ENCODE measurements at places on chromosomes 4 and X.
A peak's percentile ranks its signal among the peaks of the same experiment; 100 is the strongest.

GRCh38 chr4:56182356-56182755 is 204.9 kb downstream of the AASDH start:
- DNase-seq = no peak

DNA sequence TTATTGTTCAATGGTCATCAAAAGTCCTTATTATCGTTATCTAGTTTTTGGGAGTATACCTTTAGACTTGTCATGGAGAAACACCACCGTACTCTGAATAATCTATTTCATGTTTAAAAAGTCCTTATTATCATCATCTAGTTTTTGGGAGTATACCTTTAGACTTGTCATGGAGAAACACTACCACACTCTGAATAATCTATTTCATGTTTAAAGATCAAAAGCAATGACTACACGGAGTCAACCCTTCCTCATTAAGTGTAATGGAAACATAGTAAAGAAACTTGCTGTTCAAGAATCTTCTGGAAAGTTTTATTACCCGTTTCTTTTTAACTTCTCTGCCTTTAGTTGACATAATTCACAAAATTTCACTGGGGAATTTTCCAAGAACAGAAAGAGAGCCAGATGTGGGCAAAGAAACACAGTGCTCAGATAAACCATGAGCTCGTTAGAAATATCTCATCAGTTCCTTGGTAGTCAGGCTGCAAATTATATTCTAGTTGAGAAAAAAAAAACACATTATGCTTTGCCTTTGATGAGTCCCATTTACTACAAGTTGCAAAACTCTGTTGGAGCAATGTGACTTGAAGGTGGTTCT is 158.8 kb downstream of the AFAP1 start:
- DNase-seq = no peak

GRCh38 chr4:7826909-7827306 is 112.8 kb downstream of the AFAP1 start:
- no peak for DNase-seq

DNA sequence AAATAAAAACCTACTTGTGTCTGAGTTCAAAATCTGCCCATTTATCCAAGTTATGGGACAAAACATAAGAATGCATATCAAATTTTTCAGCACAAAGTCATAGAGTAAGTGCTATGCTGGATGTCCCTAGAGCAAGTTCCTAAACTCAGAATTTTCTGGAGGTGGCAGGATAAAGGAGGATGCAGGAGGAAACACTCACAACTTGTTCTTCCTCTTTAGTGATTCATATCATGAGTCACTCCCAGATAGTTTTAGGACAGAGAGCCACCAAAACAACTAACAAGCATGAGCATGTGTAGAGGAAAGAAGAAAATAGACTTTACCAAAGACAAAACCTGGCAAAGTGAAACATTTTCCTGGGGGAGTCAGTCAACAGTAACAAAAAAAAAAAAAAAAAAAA is 302.7 kb downstream of the KCTD8 start:
- no peak for DNase-seq

GRCh38 chr4:125928652-125929051 is 613.9 kb downstream of the FAT4 start:
- DNase-seq = no peak

DNA sequence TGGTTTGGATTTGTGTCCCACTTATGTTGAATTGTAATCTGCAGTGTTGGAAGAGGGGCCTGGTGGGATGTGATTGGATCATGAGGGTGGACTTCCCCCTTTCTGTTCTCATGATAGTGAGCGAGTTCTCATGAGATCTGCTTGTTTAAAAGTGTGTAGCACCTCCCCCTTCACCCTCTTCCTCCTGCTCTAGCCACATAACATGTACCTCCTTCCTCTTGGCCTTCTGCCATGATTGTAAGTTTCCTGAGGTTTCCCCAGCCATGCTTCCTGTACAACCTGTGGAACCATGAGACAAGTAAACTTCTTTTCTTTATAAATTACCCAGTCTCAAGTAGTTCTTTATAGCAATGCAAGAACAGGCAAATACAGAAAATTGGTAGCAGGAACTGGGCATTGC is 138.7 kb downstream of the INPP4B start:
- peak; percentile 32 for DNase-seq

- no peak for DNase-seq
Observed at GRCh38 chr4:136690360-136690759, 841.9 kb downstream of the PCDH18 start.

GRCh38 chrX:40104630-40104984 is 6.8 kb upstream of the BCOR start:
- DNase-seq = peak; percentile 67

DNA sequence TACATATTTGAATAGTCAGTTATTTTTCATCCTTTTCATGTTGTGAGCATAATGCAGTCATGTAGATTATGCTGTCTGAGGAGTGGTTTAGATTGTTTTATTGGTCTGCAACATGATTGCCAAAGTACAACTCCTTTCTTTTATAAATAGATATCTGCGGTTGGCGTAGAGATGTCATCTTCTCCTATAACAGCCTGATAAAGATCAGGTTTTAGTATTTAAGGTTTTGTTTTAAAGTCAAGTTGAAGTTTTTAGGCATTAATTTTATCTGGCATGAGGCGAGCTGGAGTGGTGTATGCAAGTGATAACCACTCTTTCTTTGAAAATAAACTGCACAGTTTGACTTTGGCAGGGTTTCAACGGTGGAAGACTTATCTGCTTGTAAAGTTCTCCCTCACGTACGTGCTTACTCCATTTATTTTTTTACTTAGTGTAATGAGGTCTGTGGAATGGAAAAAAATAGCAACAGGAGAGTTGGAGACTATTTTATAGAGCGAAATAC is 126.3 kb downstream of the FBXO8 start:
- no peak for DNase-seq

DNA sequence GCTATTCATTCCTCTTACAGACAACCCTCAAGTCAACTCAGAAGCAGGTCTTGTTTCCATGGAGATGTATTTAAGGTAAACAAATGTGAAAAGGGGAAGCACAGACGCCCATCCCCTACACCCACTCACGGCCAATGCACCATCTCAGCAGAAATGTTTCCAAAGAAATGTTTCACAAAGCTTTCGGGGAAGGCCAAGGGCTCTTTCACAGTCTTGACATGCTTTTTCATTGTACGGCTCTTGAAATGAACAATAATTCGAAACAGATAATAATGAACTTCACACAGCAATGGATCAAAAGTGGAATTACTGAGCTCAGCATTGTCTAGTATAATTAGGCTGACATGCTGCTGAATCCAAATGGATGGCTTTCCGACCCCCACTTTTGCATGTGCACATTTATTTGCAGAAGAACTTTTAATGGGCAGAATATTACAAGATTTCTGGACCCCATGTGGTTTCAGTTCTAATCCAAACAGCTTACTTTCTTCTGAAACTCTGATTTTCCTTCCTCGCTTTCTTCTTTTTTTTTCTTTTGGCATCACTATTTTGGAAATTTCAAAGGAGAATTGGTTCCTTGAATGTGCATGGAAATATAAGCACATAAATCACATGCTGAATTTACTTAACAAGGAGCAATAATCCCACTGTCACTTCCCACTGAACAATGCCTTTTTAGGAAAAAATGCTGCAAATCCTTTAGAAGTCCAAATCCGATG is 160.9 kb downstream of the SMIM20 start:
- DNase-seq = no peak

GRCh38 chr4:56803471-56803870 is 18.0 kb downstream of the SPINK2 start:
- DNase-seq = peak; percentile 36

DNA sequence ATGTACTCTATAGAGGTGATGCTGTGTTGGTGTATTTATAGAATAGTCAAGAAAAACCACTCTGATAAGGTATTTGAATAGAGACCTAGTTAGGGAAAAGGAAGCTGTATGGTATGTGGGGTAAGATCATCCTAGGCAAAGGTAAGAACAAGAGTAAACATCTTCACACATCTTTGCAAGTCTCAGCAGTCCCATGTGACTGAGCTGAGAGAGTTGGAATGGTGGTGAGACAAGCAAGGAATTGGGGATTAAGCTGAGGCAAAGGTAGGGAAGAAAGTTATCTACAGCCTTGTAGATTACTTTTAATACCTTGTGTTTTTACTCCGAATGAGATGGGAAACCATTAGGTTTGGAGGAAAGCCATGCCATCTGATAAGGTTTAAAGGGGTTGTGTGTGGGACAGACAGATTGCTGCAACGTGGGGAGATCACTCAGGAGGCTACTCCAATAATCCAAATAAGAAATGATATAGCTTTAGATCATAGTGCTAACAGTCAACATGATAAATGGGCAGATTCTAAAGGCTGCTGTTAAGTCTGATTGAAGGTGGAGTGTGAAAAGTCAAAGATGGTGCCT is 31.7 kb upstream of the MANBA start:
- DNase-seq = no peak

DNA sequence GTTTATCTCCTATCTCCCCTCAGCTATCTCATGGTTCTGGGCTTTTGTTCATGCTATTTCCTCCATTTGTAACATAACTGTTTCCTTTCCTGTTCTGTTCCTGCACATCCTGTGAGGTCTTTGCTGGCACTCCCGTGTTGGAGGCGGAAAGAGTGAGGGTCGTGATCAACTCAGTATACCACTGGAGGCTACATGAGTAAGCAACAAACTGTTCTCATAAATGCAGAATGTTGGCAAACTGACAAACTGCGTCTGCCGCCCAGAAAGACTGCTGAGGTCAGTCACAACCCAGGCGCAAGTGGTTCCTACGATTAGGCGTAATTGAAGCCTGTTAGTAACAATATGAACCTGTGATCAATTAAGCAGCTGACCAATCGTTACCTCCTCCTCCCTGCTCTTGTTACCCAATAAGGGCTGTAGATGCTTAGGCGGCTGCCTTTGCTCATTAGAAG is 48.8 kb downstream of the C4orf33 start:
- DNase-seq = no peak

GRCh38 chr4:74473155-74473811 is 28.3 kb downstream of the AREG start:
- DNase-seq = no peak

DNA sequence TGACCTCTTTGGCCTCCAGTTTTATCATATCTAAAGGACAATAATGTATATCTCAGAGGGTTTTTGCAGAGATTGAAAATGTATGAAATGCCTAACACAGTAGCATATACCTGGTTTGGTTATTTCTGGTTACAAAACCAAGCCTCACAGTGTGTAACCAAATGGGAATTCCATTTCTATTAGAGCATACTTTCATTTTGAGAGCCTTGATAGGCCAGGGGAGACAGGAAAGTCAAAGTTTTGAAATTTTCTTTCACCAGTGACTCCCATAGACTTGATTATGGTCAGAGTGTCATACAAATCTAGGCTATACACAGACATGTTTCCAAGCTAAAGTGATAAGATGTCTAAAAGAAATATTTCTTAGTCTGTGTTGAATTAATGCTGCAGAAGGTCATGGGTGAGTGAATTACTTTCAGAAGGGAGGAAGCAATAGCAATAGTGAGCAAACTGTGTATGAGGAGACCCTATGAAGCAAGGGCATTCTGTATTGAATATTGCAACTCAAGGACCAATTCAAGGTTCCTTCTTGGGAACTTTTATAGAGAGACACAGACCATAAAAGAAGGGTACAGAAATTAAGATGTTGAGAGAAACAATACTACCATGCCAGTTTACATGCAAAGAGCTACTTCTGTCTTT is 151.1 kb downstream of the PDE5A start:
- no peak for DNase-seq

DNA sequence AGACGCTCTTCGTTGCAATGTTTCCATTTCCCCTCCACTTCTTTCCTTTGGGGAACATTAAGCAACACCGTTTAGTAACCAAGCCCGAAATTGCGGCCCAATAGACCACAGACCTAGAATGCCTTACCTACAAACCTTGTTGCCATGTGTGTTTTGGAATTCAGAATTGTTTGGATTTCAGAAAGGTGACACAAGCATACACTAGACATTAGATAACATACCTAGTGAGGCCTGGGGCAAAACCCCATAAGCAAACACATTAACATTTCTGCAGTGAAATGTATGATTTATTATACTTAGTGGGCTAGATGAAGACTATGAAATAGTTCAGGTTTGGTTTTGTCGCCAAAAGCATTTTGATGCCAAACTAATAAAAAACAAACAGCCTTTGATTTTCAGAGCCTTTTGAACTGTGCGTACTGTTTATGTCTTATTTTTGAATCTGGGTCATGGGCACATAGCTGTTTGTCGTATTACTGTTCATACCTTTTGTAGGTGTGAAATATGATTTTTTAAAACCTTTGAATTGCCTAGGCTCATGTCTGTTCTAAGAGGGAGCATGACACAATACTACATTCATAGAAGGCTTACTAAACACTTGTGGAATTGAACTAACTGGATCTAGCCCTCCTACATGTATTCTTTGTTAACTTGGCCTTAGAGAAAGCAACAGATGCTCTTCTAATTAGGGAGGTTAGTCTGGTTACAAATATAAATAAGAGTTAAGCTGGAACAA is 88.6 kb upstream of the TMEM164 start:
- DNase-seq = no peak

DNA sequence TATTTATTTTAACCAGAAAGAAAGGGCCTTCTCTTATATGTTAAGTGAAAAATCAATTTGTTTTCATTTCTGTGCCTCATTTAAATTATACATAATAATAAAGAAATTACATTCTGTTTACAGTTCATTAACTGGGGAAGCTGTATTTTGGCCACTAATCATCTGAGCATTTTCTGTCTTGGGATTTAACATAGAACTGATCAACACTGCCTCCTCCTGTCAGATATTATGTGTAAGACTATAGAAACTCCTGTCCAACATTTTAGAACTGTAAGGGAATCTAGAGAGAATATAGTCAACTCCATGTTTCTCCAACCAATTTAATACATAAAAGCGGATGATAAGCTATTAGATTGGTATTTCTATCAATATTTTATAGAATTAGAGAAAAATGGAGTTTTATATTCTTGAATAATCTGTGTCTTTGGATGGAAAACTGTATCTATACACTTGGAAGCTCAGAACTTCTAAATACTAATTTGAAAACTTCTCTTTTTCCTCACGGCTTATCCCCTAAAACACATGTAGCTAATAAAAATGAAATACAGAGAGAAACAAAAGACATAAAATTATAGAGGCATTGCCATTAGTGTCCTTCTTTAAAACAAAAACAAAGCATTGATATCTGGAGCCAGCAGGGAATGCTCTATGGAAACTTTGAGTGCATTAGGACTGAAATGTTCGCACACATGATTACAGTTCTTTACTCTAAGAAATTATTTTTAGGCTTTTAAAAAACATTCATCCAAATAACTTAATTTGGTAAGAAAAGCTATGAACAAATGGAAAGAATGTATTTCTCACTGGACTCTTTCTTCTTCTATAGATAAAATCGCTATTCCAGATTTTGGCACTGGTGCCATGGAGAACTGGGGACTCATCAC is 33.1 kb downstream of the ENPEP start:
- peak; percentile 61 for DNase-seq

DNA sequence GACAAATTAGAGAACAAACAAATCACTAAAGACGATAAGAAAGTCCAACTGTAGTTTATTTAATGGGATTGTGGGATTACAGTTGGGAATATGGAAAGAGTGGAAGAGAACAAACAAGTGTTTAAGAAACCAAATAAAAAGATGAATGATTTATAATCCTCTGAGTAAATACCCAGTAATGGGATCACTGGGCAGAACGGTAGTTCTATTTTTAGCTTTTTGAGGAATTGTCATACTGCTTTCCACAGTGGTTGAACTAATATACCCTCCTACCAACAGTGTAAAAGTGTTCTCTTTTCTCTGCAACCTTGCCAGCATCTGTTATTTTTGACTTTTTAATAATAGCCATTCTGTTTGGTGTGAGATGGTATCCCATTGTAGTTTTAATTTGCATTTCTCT is 15.0 kb downstream of the C4orf51 start:
- DNase-seq = no peak

GRCh38 chr4:71296945-71297344 is 41.9 kb upstream of the SLC4A4 start:
- peak; percentile 36 for DNase-seq
